EH (cell line): ENCODE measurements at places on chromosomes 6 and 20.
A peak's percentile ranks its signal among the peaks of the same experiment; 100 is the strongest.

DNA sequence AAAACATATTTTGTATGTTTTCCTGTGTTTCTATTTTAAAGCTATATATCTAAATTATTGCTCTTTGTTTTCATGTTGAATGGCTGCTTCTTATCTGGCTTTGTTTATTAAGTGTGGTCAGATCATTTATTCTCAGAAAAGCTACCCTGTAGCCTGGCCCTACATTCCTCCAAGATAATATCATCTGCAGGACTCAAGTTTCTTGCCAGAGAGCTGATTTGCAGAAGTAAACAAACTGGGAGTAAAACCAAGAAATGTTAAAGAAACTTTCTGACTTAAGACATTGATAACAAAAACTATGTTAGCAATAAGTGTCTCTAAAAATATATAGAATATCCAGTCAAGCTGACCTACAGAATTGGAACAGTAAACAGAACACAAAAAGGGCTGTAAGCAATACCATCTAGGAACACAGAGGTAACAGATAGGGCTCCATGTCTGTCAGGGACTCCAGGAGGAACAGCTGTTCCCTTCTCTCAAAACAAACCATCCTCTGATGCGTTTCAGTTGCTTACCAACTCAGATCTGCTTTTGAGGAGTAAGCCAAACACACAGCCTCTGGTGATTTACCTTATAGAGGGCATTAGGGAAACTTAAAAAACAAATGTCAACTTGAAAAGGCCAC is 17.5 kb upstream of the CEP85L start:
- DNase-seq: peak; percentile 79

DNA sequence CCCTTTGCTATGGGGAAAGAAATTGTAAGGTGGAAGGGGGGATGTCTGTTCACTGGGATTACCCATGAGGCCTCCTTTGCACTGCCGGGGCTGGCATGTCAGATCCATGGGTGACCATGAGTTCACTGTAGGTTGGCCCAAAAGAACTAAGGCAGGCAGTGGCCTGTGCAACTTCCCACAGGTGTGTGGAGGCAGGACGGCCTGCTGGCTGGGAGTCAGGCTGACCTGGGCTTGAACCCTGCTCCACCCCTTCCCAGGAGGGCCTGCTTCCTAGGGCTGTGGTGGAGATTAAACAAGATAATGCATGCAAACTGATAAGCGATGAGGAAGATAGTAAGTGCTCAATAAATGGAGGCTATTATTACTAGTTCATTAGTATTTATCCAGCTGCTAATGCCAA is 163.0 kb downstream of the EYA2 start:
- DNase-seq: no peak

- DNase-seq: no peak
Observed at GRCh38 chr6:119436583-119436982, 87.0 kb upstream of the MAN1A1 start.

GRCh38 chr6:43283514-43283901 is 14.6 kb upstream of the SLC22A7 start:
- no peak for DNase-seq

GRCh38 chr6:88848870-88849269 is 114.5 kb downstream of the RNGTT start:
- DNase-seq: peak; percentile 58

GRCh38 chr6:132063204-132063603 is 112.0 kb upstream of the CCN2 start:
- peak; percentile 77 for DNase-seq

DNA sequence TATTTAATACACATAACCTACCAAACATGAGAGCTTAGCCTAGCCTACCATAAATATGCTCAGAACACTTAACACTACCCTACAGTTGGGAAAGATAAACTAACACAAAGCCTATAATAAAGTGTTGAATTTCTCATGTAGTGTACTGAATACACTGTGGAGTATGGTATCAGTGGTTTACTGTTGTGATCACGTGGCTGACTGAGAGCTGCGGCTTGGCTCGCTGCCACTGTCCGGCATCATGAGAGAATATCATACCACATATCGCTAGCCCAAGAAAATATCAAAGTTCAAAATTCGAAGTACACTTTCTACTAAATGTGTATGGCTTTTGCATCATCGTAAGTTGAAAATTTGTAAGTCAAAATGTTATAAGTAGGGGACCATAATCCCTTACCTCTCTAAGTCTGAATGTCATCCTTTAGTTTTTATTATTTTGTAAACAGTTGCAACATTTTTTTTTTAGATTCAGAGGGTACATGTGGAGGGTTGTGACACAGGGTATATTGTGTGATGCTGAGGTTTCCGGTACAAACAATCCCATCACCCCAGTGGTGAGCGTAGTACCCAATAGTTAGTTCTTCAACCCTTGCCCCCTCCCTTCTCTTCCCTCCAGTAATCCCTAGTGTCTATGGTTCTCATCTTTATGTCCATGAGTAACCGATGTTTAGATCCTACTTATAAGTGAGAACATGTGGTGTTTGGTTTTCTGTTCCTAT is 14.6 kb upstream of the TAAR1 start:
- DNase-seq: no peak

- peak; percentile 53 for DNase-seq
Observed at GRCh38 chr6:105170059-105170458, 9.8 kb downstream of the POPDC3 start.

DNA sequence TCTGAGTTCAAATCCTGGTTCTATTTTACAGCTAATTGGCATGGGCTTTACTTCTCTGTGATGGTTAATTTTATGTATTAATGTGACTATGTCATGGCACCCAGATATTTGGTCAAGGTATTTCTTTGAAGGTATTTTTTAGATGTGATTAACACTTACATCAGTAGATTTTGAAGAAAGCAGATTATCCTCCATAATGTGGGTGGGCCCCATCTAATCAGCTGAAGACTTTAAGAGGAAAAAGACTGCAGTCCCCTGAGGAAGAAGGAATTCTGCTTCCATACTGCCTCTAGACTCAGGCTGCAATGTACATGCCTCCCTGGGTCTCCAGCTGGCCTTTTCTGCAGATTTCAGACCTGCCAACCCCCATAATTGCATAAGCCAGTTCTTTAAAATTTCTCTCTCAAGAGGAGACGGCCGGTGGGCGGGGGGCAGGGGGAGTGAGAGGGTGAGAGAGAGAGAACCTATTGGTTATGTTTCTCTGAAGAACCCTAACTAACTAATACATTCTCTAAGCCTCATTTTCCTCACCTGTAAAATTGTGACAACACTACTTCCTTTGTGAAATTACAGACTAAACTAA is 338.2 kb upstream of the PRDM1 start:
- no peak for DNase-seq

DNA sequence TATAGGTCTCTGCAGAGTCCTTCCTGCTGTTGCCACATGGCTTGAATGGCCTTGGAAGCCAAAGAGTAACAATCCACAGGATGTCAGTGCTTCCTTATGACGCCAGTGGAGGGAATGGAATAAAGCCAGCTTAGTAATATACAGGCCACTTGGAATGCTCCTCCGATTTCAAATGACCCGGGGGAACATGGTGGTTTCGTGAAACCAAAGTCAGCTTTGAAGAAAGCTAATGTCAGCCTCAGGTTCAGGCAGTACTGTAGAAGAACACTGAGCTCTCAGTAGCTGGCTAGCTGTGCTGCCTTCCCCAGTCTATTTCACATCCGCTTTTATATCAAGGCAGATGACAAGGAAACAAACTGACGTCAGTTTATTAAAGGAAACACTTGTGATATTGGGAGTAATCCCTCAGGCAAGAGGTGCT is 189.1 kb downstream of the DTNBP1 start:
- DNase-seq: peak; percentile 92

DNA sequence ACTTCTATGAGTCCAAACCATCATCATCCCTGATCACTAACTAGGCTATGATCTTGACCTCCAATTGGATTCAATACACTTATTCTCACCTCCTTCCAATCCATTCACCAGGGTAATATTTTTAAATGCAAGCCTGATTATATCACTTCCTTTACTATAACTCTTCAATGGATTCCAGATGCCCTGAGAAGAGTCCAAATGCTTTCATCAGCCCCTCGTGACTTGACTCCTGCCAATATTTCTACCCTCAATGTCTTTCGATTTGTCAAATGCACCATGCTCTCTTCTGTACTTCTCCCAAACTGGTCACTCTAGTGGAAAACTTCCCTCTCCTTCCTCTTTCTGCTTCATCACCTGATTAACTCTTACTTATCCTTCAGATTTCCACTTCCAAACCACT is 70.8 kb downstream of the CD164 start:
- no peak for DNase-seq

DNA sequence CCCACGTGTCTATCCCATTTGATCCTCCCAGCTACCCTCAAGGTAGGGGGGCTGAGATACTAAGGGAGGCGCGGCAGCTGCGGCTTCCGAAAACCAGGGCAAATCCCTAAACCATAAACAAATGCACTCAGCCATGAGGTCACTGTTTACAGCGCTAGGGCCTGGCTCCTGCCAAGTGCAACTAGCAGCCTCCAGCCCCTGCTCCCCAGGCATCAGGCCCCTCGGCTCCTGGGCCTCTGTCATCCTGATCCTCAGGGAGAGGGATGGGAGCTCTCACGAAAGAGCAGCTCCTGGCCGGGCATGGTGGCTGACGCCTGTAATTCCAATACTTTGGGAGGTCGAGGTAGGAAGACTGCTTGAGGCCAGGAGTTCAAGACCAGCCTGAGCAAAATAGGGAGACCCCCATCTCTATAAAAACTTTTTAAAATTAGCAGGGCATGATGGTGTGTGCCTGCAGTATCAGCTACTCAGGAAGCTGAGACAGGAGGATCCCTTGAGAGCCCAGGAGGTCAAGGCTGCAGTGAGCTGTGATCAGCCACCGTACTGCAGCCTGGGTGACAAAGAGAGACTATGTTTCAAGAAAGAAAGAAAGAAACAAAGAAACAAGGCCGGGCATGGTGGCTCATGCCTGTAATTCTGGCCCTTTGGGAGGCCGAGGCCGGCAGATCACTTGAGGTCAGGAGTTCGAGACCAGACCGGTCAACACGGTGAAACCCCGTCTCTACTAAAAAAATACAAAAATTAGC is 42.5 kb upstream of the TLDC2 start:
- DNase-seq: no peak

- no peak for DNase-seq
Observed at GRCh38 chr6:159655409-159655988, 37.5 kb downstream of the SOD2 start.

GRCh38 chr20:32539817-32540675 is 45.1 kb downstream of the NOL4L start:
- DNase-seq: no peak
